ENCODE measurements at places on chromosomes 5 and 9.

DNA sequence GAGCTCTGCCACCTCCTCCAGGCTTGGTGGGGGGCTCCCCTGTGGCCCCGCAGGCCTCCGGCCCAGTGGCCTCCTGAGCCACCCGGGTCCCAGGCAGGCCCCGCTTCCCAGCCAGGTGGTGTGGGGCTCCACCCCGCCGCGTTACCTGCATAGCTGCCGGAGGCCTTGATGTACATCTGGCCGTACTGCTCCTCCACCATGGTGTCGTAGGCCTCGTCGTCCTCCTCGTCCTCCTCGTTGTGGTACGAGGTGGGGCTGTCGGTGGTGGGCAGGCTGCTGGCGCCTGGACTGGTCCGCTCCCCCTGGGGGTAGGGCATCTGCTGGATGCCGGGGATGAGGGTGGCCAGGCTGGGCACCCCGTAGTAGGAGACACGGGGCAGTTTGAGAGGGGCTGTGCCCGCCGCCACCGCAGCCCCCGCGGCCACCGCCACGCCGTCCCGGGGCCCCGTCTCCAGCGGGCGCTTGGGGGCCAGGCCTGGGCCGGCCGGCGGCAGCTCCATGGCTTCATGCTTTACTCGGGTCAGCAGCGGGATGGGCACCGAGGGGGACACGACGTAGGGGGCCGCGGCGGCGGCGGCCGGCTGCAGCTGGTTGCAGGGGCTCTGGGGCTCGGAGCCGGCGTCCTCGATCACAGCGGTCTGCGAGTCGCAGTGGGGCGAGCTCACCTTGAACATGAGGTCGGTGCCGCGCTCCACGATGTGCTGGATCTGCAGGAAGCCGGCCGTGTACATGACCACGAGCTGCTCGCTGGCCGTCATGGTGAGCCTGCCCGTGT is 45.4 kb downstream of the NACC2 start:
- DNase-seq: no peak

DNA sequence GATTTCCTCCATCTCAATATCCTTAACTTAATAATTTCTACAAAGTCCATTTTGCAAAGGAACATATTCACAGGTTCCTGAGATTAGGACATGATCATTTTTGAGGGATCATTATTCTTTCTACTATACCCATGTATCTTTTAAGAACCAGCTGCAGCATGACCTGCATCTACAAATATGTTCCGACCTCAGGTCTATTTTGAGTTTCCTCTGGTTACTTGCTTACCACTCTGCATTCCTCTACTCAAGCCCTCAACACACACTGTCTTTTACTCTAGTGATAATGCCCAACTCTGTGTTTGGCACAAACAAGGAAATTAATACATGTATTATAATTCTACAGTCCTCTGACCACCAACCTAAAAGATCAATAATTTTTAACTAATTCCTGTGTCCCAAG is 386.1 kb downstream of the DNAH5 start:
- DNase-seq: no peak

- DNase-seq: no peak
Observed at GRCh38 chr9:135526089-135526729, 5.0 kb downstream of the LCN1 start.

- no peak for DNase-seq
Observed at GRCh38 chr5:54341971-54342370, 31.6 kb upstream of the ARL15 start.

DNA sequence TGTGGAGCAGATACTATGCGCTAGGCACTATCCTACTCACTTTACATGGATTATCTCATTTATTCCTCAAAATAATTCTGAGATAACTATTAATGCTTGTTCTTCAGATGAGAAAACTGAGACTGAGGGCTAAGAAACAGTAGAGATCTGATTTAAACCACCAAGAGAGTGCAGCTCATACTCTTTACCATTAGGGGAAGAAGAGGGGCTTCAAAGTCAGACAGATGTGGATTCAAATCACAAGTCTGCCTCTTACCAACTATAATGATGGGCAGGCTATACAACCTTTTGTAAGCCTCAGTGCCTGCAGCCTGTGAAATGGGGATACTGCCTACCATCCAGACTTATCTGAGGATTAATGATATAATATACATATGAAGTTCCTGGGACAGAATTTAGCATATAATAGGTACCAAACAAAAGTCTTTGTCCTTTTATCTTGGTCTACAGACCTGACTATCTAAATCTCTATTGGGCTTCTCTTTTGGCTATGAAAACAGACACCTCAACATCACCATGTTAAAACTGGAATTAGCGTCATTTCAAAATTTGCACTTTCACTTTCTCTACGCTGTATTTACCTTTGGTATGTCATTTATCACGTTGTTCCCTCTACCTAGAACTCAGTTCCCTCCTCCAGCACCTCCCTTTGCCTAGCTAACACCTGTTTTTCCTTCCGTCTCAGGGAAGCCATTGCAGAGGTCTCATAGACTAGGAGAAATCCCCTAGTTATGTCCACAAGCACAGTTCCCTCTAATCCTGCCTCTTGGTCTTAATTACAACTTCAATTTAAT is 13.8 kb upstream of the TMEM267 start:
- no peak for DNase-seq

GRCh38 chr5:15105799-15106393 is 234.3 kb upstream of the ANKH start:
- no peak for DNase-seq

DNA sequence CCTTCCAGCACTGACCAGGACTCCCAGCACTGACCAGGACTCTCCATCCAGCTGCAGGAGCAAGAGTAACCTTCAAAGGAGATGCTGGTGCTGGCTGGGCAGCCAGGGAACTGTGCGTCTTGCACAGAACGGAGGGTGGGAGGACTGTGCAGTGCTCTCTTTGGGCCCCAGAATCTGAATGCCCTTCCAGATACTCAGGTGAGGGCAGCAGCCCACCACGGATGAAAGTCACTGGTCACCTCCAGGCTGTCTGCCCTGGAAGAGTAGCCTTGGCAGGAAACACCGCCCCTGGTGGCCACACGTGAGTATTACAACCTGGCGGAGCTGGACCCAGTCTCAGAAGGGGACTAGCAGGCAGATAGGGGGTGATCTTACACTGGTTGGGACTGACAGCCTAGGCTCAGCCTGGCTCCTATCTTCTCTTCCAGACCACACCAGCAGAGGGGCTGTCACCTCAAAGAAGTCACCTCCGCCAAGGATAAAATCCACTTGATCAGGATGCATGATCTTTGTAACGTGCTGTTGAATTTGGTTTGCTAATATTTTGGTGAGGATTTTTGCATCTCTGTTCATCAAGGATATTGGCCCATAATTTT is 4.8 kb upstream of the SARDH start:
- peak; percentile 70 for DNase-seq

GRCh38 chr5:76082772-76083554 is at the start of gene SV2C:
Gene SV2C, plus strand, starts transcription at chr5:76083383. Its CDS starts 48,368 bp downstream, at chr5:76131751.
- no peak for DNase-seq

DNA sequence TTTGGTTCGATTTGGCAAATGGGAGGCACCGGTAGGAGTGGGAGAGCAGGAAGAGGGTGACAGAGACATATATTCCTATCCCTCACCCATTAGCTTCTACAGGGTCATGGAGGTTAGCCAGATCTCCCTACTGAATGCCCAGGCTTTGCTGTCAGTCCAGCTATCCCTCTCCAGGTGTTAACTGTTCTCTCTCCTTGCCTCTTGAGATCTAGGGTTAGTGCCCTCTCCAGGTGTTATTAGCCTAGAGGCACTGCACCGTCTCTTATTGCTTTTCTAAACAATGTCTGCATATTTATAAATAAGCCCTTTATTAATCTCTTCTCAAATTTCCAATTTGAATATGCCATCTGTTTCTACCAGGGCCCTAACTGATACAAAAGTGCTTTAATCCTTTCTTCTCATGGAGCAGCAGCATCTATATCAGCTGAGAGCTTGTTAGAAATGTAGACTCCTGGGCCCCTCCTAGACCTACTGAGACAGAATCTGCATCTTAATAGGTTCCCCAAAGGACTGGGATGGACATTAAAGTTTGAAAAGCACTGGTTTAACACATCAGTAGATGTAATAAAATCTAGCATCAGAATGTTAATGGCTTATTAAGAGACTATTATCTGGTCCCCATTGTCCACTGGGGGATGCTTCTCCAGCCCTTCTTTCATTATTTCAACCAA is 322.5 kb upstream of the SLC24A2 start:
- no peak for DNase-seq

DNA sequence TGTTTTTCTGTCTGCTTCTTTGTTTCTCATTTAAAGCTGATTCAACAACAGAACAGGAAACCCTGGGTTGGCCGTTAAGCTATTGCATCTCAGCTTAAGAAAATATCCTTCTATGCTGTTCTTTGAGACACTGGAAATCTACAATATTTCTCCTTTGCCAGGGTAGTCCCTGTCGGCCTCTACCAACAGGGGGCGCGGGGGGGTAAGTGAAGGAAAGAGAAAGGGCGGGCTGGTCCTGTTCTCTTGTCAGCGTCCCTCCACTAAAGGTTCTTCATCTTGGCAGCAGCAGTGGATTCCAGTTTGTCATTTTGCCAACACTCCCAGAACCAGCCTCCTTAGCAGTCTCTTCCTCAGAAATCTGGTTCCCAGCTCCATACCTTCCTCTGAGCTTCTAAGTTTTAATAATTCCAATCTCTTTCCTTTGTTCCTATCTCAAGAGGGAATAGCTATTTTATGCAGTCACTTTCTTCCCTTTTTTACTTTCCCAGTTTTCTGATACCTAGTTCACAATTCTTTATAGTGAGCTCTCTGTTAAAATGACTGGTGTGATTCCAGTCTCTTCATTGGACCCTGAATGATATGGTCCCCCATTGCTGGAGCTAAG is 222.3 kb downstream of the GLIS3 start:
- peak; percentile 4 for DNase-seq

- DNase-seq: no peak
Observed at GRCh38 chr5:143134900-143135299, 268.6 kb downstream of the NR3C1 start.

DNA sequence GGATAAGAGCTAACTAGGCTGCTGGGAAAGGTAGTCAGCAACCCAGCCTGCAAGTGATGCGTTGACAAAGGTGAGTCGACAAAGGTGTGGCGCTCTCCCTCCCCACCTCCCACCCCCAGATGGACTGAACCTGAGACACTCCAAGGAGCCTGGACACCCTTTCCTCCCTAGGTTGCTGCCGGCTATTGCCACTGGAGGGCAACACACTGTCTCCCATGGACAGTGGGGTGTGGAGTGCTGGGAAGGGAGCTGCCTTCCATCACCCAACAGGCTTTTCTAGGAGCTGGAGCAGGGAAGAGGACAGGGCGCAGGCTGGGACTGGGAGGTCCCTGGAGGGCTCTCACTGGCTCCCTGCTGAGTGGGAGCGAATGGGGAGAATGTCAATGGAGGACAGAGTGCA is 75.4 kb upstream of the ARAP3 start:
- DNase-seq: peak; percentile 34

GRCh38 chr5:121090822-121091221 is 626.7 kb downstream of the PRR16 start:
- no peak for DNase-seq

GRCh38 chr5:178416206-178416882 is 173.8 kb downstream of the COL23A1 start:
- DNase-seq: no peak

DNA sequence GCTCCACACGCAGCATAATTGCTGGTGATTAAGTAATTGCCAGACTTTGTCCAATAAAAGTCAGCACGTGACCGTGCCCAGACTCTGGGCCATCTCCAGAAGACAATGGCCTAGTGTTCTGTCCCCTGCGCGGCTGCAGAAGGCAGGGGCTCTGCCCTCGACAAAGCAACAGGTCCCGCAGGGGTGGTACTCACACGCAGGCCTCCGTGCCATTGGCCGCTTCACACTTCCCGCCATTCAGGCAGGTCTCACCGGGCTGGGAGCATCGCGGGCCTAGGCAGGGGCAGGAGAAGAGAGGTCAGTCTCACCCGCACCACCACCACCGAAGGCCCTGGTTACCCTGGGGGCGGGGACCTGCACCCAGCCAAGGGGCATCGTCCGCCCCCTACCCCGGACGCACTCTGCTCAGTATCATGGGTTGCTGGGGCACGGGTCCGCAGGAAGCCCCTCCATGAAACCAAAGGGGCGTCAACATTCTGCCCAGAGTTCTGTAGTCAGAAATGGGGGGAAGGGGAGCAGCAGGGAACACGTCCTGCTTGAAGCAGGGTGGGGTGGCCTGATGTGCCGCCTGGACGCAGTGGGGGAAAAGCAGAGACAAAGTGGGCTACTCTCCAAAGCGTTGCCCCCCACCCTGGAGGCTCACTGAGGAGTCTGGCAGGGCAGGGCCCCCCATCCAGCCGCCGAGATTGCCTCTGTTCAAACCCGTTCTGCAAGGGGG is 1.9 kb downstream of the NOTCH1 start:
- DNase-seq: peak; percentile 73

DNA sequence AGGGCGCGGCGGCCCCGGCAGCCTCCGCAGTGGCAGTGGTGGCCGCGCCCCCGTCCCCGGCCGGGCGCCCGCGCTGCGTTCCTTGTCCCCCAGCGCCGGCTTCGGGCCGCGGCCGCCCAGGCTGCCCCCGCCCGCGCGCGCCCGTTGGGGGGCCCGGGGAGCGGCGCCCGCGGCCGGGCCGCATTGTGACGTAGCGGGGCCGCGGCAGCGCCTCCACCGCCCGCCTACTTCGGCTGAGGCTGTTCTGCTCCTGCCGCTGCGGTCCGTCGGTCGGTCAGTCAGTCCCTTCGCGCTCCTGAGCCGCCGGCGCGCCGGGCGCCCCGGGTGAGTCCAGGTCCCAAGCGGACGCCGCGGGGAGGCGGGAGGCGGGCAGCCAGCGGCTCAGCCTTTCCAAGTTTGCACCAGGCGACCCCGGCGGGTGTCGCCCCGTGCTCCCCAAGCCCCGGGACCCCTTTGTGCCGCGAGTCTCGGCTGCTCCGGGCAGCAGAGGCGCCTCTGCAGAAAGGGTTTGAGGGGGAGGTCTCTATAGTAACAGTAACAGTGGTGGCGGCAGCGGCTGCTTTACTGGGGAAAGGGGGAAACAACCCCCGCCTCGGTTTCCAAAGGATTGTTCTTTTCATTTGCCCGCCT is at the start of gene SNCAIP:
TSS of gene SNCAIP (plus strand) at position 277 of the 630 bp plus-strand sequence. CDS start 78,898 bp downstream, outside the sequence.
- DNase-seq: peak; percentile 40

DNA sequence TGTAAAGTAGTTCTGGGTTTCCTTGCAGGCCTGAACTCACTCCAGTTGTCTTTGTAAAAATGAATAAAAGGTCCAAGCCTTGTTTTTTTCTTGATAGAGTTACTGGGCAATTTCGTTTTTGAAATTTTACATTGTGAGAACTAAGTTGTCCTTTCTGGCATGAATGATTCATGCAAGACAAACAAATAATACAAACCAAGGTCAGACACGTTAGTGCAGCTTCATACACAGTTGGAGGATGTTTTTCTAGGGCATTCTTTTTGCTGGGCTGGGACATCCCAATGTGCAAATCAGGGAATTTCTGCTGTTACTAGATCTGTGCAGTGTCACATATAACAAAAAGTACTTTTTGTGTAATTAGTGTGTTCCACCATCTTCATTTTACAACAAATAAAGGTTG is 96.0 kb downstream of the MEGF10 start:
- DNase-seq: no peak

GRCh38 chr5:94810877-94811276 is 192.4 kb downstream of the SLF1 start:
- no peak for DNase-seq

GRCh38 chr5:124154714-124155113 is 591.7 kb downstream of the ZNF608 start:
- DNase-seq: no peak

GRCh38 chr5:159021136-159021900 is 78.4 kb downstream of the EBF1 start:
- no peak for DNase-seq

Measured in nucleus accumbens (tissue), 56 donors.